ENCODE measurements at places on chromosomes 3 and 15.

GRCh38 chr3:40741729-40742128, 217.0 kb downstream of the ZNF621 start:
- DNase-seq = no peak

DNA sequence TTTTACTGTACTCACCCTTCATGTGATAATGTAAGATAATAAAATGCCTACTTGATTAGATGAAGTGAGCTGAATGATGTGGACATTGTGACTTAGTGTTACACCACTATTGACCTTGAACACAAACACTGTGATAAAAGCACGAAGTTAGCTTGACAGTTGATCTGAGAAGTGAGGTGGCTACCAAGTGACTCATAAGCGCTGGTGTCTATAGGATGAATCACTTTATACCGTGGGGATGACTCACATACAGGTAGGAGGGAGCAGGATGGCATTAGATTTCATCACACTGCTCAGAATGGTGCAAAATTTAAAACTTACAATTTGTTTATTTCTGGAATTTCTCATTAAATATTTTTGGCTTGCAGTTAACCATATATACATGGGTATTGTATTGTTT, 174.7 kb upstream of the CNTN3 start:
- DNase-seq = no peak

GRCh38 chr3:155131104-155131503, 51.0 kb downstream of the MME start:
- no peak for DNase-seq

DNA sequence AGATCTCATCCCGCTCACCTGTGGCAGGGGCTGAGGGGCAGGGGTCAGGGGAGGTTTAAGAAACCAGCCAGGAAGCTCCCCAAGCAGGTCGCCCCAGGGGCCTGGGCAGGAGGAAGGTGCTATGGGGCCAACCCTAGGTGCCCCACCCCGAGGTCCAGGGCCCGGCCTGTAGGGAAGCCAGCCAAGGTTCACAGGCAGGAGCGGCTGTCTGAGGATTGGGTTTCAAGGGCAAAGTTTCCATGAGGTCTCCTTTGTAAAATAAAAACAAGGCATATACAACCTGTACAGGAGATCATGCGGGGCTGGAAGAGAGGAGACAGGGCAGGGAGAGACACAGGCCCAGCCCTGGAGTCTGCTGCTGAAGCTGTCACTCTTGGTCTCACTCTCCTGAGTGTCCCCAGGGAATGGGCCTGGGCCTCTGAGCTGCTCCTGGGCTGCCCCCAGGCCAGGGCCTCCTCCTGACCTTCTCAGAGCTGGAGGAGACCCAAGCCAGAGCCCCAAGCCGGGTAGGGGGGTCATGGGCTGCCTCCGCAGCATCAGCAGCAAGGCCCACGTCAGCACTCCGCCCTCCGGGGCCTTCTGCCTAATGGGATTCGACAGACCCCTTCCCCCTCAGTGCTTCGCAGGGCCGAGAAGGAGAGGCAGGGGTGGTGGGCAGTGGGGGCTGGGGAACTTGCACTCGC, 5.5 kb downstream of the CPLX3 start:
- no peak for DNase-seq

GRCh38 chr15:52710050-52710707, 31.0 kb upstream of the ATOSA start:
- DNase-seq = no peak

DNA sequence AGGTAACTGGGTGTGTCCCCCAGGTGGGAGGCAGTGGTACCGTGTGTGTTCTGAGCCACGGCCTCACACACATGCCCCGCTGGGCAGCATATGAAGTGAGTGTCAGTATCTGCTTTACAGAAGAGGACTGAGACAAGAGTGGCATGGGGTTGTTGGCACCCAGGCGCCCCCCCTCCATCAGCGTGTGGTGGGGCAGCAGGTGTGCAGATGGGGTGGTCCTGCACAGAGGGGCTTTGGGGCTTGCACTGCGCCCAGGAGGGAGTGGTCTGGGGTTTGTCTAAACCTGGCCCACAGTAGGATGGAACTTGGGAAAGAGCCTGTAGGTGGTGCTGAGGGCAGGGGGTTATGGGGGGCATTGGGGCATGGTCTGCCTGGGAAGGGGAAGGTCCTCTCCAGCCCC, 176.0 kb downstream of the APBA2 start:
- DNase-seq = no peak

GRCh38 chr3:149401212-149401925, 23.9 kb upstream of the TM4SF1 start:
- DNase-seq = no peak

DNA sequence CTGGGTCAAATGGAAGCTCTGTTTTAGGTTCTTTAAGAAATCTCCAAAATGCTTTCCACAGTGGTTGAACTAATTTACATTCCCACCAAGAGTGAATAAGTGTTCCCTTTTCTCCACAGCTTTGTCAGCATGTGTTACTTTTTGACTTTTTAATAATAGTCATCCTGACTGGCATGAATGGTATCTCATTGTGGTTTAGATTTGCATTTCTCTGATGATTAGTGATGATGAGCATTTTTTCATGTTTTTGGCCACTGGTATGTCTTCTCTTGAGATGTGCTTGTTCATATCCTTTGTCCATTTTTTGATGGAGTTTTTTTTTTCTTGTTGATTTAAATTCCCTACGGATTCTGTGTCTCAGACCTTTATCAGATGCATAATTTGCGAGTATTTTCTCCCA, 745.0 kb upstream of the BCHE start:
- no peak for DNase-seq

GRCh38 chr3:113247675-113248458, 36.5 kb downstream of the BOC start:
- no peak for DNase-seq

GRCh38 chr15:65259367-65259797, 27.3 kb downstream of the PARP16 start:
- no peak for DNase-seq

GRCh38 chr3:108524537-108524936, 14.1 kb upstream of the MYH15 start:
- DNase-seq = no peak

GRCh38 chr3:167493244-167493643, 19.4 kb upstream of the SERPINI2 start:
- DNase-seq = no peak

GRCh38 chr15:70902107-70902506, 9.5 kb downstream of the LRRC49 start:
- no peak for DNase-seq

GRCh38 chr3:136667081-136667480, 85.1 kb downstream of the STAG1 start:
- no peak for DNase-seq

GRCh38 chr15:42621996-42622925, 46.9 kb downstream of the STARD9 start:
- no peak for DNase-seq

GRCh38 chr3:138899351-138899991, 47.5 kb downstream of the FOXL2 start:
- no peak for DNase-seq

DNA sequence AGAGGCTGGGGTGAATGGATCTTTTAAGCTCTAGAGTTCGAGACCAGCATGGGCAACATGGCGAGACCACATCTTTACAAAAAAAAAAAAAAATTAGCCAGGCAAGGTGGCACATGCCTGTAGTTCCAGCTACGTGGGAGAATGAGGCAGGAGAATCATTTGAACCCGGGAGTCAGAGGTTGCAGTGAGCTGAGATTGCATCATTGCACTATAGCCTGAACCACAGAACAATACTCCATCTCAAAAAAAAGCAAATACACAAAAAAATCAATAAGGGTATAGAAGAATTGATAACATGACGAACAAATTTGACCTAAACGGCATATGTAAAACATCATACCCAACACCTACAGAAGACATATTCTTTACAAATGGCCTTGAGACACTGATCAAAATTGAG, 668.4 kb downstream of the MECOM start:
- DNase-seq = no peak

- DNase-seq = no peak
Observed at GRCh38 chr3:161549261-161549660, 52.7 kb downstream of the OTOL1 start.

- DNase-seq = no peak
Observed at GRCh38 chr3:131544557-131544956, 41.8 kb upstream of the MRPL3 start.

DNA sequence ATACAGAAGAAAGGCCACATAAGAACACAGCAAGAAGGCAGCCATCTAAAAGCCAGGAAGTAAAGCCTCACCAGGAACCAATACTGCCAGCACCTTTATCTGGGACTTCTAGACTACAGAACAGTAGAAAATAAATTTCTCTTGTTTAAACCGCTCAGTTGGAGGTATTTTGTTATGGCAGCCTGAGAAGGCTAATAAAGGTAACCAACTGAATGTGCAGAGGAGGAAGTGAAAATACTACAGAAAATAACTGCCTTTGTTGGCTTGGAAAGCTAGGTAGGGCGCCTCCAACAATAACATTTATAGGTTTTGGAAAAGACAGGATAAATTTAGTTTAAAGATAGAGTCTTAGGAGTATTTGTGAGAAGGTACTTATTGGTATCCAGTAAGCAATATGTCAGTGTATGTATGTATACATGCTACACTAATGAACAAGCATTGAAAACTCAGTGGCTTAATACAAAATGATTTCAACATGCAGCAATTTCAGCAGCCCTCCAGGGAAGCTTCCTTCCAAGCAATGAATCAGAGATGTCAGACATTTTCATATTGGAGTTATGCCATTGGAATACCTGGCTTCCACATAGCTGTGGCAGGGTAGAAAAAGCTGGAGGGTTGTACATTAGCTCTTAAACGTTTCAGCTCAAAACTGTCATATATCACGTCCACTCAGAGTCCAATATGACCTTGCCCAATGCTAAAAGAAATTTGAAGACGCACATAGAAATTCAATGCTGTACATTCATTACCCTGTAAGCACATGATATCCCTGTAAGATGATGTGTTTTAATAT, 48.9 kb downstream of the ZBBX start:
- DNase-seq = no peak

DNA sequence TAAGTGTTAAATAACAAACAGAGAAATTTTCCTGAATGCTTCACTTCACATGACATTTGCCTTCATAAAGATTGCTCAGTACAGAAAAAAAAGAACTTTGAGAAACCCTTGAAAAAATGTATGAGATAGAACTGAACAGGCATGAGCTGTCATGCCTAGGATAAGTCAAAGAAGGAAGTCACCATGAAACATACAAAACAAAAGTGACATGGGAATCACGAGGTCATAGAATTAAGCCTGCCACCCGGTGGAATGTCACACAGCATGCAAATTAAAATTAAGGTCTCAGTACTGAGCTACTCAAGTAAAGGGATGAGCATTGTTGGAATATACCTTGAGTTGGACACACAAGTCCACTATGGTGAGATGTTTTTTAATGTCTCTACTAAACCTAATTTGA, 652.5 kb upstream of the NECTIN3 start:
- DNase-seq = no peak

DNA sequence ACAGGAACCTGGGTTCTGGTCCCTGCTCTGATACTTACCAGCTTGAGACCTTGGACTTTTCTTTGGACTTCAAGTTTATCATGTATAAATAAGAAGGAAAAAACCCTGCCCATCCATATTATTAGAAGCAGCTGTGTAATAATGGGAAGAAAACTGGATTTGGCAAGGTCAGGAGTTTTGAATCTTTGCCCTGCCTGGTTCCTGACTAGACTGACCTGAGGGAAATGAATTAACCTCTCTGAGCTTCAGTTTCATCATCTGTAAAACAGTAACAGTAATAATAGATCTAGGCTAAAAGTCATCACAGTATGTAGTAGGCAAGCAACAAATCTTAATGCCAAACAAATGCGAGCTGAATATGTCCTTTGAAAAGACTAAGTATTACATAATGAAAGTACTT, 68.8 kb downstream of the FSIP1 start:
- no peak for DNase-seq

DNA sequence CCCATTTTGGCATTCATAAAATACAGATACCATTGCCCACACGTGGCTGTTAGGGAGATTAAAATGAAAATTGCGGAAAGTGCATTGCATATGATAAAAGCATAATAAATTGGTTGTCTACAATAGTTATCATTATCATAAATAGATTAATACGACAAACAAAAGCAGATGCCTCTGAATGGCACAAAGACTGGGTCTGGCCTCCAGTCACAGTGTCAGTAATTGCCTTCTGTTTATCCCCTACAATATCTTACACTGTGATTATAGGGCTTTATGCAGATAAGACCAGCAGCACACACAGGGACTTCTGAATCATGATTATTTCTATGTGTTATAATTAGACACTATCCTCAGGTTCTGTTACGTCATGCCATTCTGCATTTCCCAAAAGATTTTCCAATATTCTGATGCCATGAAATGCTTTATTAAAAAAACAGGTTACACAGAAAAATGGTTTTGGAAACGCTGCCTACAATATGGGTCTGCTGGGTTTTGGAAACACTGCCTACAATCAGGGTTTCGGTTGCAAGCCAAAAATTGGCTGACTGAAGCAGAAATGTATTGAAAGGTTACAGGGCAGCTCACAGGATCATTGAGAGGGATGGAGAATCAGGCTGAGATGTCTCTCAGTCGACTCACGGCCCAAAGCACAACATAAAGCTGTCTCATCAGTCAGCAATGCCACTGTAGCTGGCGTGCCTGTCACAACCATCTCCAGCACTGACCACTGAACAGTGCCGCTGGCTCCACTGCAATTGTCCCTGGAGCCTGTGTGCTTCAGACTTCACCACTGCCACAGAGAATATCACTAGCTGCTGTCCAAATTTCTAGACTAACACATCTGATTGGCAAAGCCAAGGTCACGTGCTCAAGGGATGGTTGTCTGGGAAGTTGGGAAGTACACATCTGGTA, 248.1 kb downstream of the ERC2 start:
- no peak for DNase-seq

- DNase-seq = no peak
Observed at GRCh38 chr15:28098766-28099554, at the start of gene OCA2. OCA2 (minus strand) TSS chr15:28099315; CDS start chr15:28081874, 17,441 bp downstream.

GRCh38 chr3:112348943-112349342, 16.0 kb downstream of the CD200 start:
- no peak for DNase-seq

GRCh38 chr3:13025778-13026518, 47.3 kb downstream of the IQSEC1 start:
- no peak for DNase-seq

DNA sequence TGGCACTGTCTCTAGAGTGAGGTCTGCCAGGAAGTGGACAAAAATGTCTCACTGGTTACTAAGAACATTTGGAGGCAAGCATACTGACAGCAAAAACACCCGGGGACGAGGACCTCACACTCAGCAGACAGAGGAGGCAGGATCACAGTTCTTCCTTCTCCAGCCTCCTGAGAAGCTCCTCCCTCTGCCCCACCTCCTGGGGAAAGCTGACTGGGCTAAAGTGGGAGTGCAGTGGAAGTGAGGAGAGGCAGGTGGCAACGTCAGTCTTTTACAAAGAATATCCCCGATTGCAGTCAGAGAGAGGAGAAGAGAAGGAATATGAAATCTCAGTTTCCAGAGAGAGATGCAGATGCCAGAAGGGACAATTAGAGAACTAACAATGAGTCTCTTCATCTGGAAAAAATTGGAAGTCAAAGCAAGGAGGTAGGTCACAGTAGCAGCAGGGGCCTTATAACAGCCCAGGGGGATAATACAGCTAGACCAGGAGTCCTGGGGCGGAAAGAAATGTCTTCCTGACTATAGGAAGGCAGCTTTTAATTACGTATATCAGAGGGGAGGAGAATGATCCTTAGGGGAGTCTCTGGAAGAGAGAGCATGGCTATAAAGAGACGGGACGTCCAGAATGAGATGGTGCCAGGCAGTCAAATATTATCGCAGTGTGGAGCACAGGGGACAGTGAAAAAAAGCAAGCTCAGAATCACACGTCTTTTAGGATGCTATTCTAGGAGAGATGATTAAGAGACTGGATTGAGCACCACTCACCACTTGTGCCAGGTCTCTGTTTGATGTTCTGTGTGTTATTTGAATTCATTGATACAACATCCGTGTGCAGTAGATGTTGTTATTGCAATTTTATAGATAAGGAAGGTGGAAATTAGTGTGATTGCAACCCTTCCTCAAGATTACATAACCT, 47.2 kb downstream of the LEO1 start:
- DNase-seq = no peak
